ENCODE measurements at places on chromosomes 1 and 21.

DNA sequence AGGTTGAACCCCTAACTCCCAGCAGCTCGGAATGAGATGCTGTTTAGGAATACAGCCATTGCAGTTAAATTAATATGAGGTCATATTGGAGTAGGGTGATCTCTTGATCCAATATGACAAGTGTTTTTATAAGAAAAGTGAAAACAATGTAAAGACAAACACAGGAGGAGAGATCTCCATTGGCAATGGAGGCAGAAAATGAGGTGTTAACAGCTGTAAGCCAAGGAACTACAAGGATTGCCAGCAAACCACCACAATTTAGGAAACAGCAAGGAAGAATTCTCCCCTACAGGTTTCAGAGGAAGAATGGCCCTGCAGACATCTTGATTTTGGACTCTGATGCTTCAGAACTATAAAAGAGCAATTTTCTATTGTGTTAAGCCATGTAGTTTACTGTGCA is 774.3 kb downstream of the MRPL39 start:
- no peak for ATAC-seq

GRCh38 chr1:248837045-248837780 is 811 bp upstream of the ZNF672 start:
- ATAC-seq = no peak

DNA sequence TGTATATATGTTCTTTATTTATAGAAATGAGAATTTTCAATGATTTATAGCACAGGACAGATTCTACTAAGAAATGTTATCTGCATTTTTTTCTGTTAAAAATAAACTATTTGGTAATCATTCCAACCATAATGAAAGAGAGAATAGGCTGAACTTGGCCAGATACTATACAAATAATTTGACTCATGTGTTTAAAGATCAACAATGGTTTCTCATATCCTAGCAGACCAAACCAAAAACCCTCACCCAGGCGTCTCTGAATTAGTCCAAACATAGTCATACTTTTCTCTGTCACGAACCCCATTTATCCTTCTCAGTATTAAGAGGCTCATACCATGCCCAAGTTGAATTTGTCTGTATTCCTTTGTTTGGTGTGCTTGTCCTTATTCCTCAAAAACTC is 40.3 kb downstream of the RPE65 start:
- ATAC-seq = no peak

DNA sequence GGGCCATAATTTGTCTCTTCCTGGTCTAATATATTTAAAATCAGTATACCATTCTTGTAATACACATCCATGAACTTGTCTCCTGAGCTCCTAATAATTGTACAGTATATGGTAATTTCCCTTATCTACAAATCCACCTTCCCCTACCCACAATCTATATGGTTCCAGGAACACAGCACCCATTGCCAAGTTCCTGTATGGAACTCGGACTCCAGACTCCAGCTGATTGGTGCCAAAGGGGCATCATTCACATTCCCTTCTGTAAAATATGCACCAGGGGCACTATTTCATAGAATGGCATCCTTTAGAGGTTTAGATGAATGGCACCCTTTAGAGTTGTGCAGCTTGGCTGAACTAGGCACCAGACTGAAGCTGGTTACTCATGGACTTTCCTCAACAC is 58.8 kb upstream of the ZSWIM5 start:
- no peak for ATAC-seq

GRCh38 chr1:63405021-63405420 is 37.6 kb downstream of the ALG6 start:
- ATAC-seq = no peak

All from activated CD4-positive, CD25-positive, alpha-beta regulatory T cell treated with anti-CD3 and anti-CD28 coated beads, Interleukin-2, amount 50 U/mL, for 24 hours (primary cell).